Fibroblast of villous mesenchyme (primary cell): ENCODE measurements at places on chromosomes 7 and 10.

DNA sequence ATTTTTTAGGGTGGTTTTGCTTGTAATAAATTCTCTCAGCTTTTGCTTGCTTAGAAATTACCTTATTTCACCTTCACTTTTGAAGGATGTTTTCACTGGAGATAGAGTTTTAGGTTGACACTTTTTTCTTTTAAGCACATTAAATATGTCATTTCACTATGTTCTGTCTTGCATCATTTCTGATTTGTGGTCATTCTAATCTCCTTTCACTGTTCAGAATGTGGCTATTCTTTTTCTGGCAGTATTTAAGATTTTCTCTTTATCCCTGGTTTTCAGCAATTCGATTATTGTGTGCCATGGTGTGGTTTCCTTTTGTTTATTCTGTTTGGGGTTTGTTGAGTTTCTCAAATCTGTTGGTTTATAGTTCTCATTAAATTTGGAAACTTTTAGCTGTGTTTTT lies 1065.6 kb downstream of the KCNMA1 start:
- no peak for DNase-seq

DNA sequence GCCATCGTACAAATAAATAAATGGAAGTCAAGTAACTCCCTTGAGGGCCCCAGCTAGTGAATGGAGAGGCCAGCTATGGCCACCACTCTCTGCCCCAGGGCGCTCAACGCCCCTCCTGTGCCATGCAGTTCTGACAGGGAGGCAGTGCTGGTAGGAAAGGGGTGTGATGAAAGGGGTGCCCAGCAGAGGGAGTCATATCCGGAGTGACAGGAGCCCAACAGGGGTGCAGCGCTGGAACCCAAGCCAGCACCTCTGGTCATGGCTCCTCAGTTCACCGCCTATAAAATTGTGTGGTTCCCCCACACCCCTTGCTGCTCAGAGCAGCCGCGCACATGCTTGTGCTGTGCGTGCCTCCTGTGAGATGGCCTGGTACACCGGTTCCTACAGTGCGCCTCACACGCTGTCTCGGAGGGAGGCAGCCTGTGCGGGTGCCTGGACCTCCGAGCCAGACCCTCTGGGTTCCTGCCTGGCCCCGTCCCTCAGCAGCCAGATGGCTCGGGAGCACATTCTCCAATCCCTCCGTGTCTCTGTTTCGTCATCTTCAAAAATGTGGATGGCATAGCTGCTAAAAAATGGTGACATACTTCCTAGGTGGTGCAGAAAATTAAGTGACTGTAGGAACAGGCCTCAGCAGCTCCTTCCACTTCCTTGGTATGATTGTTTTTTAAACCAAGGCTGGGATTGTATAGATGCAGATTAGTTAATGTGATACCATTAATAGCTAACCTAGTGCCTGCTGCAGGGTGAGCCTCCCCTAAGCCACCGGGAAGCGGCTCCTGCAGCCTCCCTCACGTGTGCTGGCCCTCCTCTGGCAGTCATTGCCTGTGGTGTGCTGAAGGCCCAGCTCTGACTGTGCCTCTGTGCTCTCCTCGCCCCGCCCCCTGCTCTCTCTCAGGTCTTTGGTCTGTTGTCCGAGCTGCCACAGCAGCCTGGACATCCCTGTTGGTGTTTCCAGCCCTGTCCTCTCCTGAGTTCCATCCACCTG lies 125.8 kb downstream of the EGFR start:
- no peak for DNase-seq

DNA sequence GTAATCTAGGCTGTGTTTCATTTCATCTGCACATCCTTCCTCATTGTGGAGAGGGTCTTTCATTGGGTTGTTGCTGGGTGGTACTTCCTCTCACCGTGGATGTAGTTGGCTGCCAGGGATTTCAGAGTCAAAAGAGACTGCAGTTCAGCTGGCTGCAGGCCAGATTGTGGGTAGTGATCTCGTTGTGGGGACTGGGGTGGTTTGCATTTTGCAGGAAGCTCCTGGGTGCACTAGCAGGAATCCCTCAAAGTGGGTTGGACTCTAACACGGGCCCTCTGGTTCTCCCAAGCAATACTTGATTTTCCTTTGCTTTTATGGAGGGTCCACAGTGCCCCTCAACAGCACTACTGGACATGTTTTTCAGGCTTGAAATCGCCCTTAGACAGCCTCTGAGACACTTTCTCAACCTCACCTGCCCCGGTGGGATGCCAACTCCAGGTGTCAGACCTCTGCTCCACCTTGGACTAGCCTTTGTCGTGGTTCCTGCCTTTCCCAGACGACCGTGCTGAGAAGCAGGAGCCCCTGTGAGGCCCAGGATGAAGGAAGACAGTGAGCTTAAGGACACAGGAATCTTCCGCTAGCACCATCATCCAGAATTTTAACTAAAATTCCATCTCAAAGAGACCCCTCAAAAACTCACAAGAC lies 23.9 kb upstream of the ZNF273 start:
- DNase-seq, result no peak

DNA sequence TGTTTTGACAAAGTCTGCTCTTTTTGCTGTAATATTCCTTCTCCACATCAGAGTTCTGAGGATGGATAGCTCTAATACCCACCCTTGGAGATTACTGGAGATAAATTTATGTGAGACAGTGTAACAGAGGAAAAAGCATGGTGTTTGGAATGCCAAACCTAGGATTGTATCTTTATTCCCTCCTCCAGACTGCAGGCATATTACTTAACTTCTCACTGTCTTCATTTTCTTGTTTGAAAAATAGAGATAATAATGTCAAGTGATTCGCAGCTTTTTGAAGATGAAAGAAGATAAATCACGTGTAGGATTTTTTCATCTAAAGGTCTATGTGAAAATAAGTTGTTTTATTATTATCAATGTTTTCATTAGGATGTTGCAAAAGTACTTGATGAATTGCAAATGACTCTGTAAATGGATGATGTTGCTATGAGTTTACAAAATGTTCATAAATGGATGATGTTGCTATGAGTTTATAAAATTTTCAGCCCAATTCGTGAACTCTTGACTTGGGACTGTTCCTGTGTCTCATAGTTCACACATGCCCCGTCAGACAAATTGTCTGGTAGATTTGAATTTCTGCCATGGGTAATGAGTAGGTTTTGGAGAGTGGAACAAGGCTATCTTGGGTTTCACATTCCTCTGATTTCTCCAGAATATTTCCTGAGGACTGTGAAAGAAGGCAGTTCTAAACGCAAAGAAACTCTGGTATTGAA lies 113.1 kb upstream of the IGFBP3 start:
- DNase-seq, result no peak
